Activated CD4-positive, alpha-beta T cell treated with anti-CD3 and anti-CD28 coated beads for 4 hours (primary cell): ENCODE measurements at places on chromosomes 1 and 21.

DNA sequence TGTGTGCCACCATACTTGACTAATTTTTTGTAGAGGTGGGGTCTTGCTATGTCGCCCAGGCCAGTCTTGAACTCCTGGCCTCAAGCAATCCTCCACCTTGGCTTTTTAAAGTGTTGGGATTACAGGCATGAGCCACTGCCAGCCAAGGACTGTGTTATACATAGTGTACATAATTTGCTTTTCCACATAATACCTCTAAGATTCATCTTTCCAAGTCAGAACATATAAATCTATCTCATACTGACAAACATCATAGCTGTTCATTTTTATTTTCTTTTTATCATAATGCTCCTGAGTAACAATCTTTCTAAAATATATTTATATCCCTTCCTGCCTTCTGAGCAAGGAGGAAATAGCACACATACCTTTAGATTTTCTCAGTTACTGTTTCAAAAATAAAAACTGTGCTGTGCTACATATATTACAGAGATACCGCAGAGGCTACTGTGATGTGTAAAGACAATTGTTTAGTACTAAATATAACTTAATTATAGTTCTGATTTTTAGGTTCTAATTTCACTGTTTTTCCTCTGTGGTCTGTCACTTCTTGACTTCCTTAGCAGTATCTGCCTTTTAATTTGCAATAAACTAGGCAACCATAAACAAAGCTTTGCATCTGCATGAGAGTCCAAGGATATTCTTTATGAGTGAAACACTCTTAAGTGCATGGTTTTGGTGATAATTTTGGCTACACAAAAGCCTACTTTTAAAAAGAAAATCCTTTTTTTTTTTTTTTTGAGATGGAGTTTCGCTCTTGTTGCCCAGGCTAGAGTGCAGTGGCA lies 59.3 kb downstream of the EYA3 start:
- DNase-seq, result no peak

- DNase-seq, result no peak
Measured at GRCh38 chr1:55546553-55546952, 331.4 kb upstream of the USP24 start.

DNA sequence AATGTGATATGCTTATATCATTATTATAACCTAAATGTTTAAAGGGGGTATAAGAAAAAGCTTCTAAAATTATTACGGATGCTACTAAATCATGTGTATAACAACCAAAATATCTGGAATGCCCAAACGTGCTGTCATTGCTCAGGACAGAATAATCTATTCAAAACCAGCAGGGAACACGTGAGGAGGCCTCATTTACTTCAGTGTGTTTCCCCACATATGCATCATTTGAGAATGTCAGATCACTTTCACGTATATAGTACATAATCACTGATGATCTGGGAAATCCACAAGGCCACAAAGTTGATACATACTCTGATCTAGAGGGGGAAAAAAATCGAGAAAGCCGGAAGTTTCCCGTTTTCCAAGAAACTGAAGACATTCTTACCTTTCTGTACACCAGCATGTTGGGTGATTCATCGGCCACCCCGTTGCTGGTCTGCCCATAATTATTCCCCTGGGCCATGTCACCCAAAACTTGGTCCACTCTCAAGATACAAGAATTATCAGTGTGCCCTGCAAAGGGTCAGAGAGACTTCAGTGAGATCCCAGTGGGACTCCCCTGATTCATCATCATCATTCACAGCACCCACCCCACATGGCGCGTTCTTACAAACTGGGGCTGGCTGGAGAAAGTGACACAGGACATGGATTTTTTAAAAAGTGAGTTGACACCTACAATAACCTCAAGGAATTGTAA lies 1.5 kb downstream of the RGS7 start:
- no peak for DNase-seq

DNA sequence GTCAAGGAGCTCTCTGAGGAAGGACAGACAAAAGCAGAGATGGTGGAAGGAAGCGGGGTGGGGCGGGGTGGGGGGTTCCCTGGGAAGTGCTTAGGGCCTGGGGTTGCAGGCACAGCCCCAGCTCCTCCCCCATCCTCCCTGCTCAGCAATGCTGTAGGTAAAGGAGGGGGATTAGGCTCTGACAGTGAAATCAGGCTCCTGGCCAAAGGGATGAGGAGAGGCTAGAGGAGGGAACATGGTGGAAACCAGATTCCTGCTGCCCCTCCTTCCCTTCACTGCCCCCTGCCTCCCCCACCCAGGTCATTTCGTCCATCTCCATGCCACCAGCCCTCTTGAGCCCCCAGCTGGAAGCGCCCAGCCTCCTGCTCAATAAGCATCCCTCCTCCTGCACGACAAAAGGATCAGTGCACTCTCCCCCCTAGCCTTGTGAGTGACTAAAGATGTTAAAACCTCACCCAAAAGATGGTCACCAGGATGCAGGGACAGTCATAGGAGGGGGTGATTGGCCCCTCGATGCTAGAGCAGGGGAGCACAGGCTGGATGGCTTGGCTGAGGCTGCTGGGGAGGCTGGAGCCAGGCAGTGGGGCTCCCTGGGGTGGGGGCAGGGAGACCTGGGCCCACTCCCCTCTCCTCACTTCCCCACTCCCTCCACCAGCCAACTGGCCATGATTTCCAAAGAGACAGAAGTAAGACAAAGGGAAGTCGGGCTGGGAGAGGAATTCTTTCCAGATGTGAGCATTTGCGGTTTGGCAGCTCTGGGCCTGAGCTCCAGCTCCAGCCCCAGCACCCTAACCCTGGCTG lies 2.2 kb upstream of the CRABP2 start:
- DNase-seq, result no peak

- no peak for DNase-seq
Measured at GRCh38 chr1:183466781-183467180, 5.5 kb upstream of the SMG7 start.

DNA sequence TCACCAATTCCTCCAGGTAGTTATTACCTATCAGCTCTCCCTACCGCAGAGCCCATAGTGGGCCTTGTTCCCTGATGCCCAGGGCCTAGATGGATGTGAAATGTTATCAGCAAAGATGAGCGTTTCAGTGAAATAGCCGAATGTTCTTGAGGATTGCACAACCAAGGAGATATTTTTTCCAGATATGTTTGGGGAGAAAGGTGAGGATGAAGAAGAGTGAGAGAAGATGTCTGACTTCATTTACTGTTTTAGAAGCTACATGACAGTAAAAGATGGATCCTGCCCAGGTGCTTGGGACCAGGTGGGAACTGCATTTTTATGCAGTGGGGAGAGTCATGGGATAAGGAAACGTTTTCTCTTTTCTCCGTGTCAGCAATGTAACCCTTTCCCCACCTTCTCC lies 231.7 kb upstream of the C1orf174 start:
- DNase-seq, result no peak

- DNase-seq, result no peak
Measured at GRCh38 chr1:152884085-152884484, 6.0 kb downstream of the SMCP start.
